ENCODE measurements at places on chromosomes 12 and 14.

GRCh38 chr12:25590011-25590721 lies 37.1 kb upstream of the LMNTD1 start:
- DNase-seq, result peak; percentile 38

GRCh38 chr14:93906341-93907329 lies 20.5 kb upstream of the FAM181A start:
- DNase-seq, result peak; percentile 23

GRCh38 chr12:98403936-98404335 lies 111.5 kb upstream of the TMPO start:
- DNase-seq, result no peak

GRCh38 chr12:108833757-108834472 lies 23.5 kb downstream of the SSH1 start:
- no peak for DNase-seq

DNA sequence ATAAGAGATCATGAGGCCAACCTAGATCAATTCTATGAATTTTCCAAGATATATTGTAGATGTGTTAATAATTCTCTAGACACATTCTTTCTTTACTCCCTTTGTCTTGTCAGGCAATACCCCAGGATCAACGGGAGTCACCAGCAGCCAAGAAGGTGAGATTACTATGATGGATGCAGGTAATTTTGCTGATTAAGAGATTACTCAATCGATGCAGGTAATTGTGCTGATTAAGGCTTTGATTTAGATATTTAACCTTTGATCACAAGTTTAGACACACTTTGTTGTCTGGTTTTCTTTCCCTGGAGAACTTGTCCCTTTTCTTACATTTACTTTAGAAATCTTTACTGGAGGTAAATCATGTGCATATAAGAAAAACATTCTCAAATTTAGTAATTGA lies 134.3 kb upstream of the CNTN1 start:
- DNase-seq, result no peak
